ENCODE measurements at places on chromosomes 3 and 15.

- DNase-seq, result peak; percentile 43
Measured at GRCh38 chr15:40843885-40844695, at the start of gene SPINT1. Gene SPINT1 (plus strand): TSS chr15:40844048. CDS start chr15:40844555, 507 bp downstream.

DNA sequence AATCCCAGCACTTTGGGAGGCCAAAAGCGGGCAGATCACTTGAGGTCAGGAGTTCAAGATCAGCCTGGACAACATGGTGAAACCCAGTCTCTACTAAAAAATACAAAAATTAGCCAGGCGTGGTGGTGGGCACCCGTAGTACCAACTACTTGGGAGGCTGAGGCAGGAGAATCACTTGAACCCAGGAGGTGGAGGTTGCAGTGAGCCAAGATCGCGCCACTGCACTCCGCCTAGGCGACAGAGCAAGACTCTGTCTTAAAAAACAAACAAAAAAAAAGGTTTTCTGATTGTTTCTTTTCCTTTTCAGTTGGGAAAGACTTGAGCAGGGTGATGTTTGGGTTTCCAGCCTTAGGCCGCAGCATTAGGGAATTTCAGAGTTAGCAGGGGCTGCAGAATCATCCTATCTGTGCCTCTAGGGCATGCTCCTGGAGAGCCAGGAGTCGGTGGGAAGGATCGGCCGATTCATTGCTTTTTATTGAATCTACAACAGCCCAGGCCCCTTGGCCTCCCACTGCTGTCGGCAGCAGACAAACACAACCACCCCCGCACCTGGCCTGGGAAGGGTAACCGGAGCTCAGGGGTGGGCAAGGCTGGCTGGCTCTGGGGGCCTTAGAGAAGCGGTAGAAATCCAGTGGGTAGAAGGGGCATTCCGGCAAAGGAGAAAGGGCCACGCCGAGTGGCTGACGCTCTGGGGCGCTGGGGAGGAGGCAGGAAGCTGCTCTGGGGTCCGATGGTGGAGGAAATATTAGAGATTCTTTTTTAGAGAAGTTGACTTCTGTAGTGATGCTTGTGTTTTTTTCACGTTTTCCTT lies 6.3 kb downstream of the CHAC1 start:
- DNase-seq, result no peak

- DNase-seq, result no peak
Measured at GRCh38 chr3:160150066-160150465, 75.2 kb upstream of the C3orf80 start.

- no peak for DNase-seq
Measured at GRCh38 chr3:147418808-147419701, 9.9 kb downstream of the ZIC1 start.

DNA sequence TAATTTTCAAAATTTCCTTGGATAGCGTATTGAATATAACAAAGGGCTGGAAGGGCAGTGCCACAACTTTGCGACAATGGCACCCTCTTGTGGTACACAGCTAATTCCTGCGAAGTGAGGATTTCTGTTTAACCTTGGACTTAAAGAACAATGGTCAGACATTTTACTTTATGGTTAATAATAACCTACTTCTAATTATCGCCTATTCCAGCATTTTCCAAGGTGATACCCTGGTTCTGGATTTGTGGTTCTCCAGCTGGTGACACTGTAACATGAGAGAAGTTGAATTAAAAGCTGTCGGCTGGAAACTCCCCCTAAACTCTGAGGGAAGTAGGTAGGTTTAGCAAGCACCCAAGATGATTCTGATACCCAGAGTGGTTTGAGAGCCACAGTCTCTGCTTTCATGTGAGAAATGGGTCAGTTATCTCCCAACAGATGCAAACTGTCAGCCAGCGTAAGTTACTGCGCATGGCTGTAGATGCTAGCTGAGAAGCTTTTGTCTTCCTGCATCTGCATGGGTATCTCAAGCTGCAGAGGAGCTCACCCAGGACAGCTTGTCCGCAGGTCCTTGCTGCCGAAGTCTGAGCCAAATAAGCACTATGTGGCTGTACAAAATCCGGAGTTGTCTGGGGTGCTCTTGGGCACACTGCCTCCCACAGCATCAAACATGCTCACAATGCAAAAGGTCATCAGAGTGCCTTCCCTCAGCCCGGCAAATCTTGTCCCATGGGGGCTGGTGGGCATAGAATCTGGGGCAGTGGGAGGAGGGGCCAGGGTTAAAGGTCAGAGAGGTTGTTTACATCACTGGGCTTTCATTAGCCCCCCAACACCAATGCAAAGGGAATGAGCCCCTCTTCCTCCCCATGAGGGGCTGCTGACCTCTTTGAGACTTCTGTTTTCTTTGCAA lies 6.6 kb upstream of the CHSY1 start:
- DNase-seq, result peak; percentile 67

GRCh38 chr15:78004919-78005634 lies 72.4 kb downstream of the TBC1D2B start:
- no peak for DNase-seq

GRCh38 chr3:127370906-127371305 lies 83.1 kb upstream of the PRR20G start:
- no peak for DNase-seq

GRCh38 chr3:135192929-135193328 lies 397.9 kb downstream of the EPHB1 start:
- no peak for DNase-seq

Data from CD4-positive, alpha-beta T cell treated with Interleukin-4 for 4 hours (primary cell).